Fibroblast of mammary gland (primary cell): ENCODE measurements at places on chromosomes 5 and 9.

- DNase-seq = peak; percentile 87
These were observed 182.8 kb upstream of the SLC27A6 start for GRCh38 chr5:128782446-128782845.

DNA sequence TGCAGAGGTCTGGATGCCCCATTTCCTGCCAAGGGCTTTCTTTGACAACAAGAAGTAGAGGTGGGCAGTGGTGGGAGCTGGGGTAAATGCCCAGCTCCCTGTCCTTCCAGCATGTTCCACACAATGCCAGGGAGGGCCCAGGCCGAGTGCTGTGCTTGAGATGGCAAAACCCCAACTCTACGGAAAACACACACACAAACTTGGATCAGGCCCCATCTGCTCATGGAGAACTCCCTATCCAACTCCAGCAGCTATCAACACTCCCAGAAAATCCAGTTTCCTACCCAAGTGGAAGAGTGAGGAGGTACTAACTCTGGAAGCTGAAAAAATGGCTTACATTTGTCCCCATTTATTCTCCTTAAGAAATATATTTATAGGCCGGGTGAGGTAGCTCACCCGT, 61.1 kb upstream of the FUBP3 start:
- no peak for DNase-seq

- DNase-seq = peak; percentile 98
These were observed 66.0 kb upstream of the KLF9 start for GRCh38 chr9:70480405-70480980.

- no peak for DNase-seq
These were observed 20.3 kb downstream of the MED27 start for GRCh38 chr9:132059361-132059760.

DNA sequence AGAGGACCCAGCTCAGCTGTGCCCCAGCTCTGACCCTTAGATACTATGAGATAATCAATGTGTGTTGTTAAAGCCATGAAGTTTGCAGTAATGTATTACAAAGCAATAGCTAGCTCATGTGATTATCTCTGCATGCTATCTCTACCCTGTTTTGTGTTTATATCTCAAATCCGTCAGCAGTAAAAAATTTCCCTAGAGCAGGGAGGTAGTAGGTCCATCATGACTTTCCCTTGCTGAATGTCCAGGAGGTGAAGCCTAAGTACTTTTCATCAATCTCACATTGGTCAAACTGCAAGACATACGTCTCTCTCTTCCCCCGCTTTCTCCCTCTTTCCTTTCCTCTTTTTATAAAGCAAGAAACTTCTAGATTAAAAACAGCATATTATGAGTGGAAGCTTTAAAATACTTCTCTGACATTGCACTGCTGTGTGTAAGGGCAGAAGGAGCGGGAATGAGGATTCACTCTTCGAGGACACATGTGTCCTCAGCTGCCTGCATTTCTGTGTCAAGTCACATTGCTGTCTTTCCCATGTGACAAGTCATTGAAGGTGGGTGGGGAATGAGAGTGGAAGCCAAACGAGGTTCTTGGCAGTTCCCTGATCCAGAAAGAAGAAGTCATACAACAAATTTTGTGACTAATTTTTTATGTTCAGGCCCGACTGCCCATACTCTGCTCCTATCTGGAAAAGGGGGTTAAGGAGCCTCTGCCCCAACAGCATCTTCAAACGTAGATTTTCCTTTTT, 93.1 kb upstream of the RETREG1 start:
- no peak for DNase-seq

- DNase-seq = peak; percentile 78
These were observed 28.1 kb downstream of the IL33 start for GRCh38 chr9:6243746-6244145.

- peak; percentile 48 for DNase-seq
These were observed 603.8 kb downstream of the TLE4 start for GRCh38 chr9:80175286-80176150.

DNA sequence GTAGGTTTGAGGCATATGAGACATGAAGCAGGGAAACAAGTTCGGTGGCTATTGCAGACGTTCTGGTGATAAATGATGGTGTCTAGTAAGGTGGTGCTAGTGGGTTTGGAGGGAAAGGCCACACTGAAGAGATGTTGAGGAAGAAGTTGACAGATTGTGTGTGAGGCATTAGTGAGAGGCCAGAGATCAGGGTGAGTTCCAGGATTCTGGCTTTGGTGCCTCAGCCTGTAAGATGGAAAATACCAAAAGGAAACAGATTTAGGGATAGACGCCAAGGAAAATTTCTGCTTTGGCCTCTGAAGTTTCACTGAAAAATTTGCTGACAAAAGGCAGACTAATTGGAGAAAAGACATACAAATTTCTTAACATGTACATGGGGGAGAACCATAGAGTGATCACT, 6.4 kb upstream of the PAIP1 start:
- DNase-seq = no peak

DNA sequence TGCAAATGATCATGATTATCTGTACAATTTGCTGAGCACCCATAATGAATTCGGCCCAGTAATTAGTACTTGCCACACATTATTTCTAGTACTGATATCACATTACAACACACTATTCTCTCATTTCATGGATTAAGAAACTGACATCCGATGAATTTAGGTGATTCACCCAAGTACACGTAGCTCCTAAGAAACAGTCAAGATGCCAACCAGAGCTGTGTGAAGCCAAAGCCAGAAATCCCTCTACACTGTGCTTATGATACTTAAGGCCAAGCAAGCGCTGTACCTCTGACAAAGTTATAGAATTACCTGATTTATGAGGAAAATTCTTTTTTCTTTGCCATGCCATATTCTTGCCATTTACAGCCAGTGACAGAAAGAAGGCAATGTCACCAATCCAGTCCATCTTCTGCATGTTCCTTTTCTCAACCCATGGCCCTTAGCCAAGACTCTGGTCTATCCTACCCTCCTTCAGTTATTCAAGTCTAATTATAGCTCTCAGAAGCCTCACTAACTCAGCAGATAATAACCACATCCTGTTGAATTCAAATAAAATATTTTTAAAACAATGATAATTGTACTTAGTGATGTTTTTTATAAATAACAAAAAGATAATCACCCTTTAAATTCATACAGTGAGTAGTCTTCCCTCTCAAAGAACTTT, 74.3 kb upstream of the PTGER4 start:
- peak; percentile 28 for DNase-seq

- no peak for DNase-seq
These were observed 208.0 kb upstream of the TRIM32 start for GRCh38 chr9:116479056-116479544.

DNA sequence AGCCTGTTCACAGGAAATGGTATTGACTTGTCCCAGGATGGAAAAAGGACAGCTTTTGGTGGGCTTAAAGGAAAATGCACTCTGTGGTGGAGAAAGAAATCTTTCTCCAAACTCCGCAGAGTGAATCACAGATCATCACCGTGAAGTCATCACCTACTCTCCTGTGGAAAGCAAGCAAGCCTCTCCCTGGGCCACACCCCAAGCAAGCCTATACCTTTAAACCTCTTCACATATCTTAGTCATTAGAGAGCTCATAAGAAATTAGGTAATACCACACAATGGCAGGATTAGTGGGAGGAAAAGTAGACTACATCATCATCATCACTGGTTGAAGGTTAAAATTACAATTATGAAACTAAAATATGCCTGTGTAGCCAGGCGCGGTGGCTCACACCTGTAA, 23.2 kb downstream of the TLE1 start:
- DNase-seq = no peak

DNA sequence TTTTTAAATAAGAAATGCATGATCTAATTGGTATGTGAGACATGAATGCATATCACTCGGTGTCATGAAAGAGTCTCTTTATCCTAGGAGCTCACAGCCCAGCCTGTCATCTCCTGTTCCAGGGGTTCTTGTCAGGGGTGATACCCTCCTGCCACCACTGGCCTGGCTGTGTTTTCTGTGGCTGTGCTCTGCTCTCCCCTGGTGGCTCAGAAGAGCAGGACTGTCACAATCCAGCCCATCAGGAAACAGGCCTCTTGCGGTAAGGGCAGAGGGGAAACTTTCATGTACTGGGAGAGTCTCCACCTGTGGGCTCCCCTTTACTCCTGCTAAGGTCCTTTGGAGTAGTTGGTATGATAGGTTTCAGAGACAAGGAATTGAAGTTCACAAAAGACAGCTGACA, 240.2 kb upstream of the GLRA1 start:
- no peak for DNase-seq

- peak; percentile 12 for DNase-seq
These were observed 9.2 kb downstream of the POC5 start for GRCh38 chr5:75707911-75708509.

DNA sequence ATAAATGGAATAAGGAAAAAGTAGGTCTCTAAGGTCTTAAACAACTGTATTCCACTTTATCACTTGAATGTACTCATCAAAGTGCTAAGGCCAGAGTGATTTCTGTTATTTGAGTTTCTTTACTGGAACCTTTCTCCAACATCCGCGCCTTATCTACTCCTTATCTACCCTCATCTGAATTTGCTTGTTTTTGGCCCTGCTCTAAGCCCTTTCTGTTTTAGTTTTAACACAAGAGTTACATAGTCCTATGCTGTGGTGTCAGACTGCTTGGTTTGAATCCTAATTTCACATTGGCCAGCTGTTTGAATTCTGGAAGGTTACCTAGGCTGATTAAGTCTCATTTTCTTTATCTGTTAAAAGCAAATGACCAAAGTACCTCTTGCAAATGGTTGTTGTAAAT, 128.3 kb downstream of the PCSK5 start:
- no peak for DNase-seq

DNA sequence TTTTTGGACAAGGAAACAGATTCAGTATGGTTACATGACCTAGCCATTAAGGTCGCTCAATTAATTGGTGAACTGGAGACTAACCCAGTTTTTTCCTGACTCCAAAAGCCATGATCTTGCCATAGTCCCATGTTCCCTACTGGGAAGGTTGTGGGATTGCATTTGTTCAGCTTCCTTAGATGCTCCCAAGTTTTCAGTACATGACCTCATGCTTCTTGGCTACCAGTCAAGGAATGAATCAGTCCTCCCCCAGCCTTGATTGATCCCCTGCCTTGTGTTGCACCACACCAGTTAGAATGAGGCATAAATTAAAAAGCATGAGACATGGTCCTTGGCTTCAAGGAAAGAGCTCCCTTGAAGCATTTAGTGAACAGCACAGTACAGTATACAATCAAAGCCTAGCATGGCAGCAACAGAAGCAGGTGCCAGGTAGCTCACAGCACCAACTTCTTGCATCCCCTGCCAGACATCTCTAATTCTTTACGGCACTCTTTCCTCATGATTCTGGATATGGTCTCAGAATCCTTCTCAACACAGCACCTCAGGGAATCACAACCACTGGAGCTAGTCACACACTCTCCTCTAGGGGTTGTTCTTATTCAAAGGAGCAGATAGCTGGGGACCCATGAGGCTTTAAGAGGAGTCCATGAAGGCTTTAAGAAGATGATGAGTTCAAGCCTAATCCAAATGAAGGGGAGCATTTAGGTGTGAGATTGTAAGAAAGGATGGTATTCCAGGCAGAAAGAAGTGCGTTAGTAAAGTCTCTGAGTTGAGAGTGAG, 295.5 kb upstream of the CLINT1 start:
- DNase-seq = peak; percentile 100

DNA sequence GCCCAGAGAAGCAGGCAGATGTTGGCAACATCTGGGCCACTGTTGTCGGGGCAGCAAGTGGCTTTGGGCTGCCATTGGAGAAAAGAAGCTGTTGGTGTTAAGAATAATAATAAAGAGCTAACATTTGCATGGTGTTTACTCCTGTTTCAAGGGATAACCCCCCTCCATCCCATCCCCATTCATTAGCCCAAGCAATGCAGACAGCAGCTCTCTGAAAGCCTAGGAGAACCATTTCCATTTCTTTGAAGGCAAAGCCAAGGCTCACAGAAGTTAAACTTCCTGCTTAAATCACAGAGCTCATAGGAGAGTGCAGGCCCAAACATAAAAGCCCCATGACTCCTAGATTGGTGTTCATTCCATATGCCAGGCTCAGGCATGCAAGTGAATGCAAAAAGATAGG, 175.4 kb downstream of the ASTN2 start:
- DNase-seq = no peak

- DNase-seq = no peak
These were observed 16.6 kb downstream of the OCLN start for GRCh38 chr5:69509212-69509611.

- peak; percentile 56 for DNase-seq
These were observed 66.0 kb upstream of the PTPRD start for GRCh38 chr9:10678790-10679189.

GRCh38 chr5:139306628-139307379, 13.3 kb downstream of the MATR3 start:
- no peak for DNase-seq

- peak; percentile 99 for DNase-seq
These were observed 14.9 kb upstream of the C5orf63 start for GRCh38 chr5:127088251-127088650.

GRCh38 chr5:60399507-60399906, 300.5 kb downstream of the DEPDC1B start:
- no peak for DNase-seq

DNA sequence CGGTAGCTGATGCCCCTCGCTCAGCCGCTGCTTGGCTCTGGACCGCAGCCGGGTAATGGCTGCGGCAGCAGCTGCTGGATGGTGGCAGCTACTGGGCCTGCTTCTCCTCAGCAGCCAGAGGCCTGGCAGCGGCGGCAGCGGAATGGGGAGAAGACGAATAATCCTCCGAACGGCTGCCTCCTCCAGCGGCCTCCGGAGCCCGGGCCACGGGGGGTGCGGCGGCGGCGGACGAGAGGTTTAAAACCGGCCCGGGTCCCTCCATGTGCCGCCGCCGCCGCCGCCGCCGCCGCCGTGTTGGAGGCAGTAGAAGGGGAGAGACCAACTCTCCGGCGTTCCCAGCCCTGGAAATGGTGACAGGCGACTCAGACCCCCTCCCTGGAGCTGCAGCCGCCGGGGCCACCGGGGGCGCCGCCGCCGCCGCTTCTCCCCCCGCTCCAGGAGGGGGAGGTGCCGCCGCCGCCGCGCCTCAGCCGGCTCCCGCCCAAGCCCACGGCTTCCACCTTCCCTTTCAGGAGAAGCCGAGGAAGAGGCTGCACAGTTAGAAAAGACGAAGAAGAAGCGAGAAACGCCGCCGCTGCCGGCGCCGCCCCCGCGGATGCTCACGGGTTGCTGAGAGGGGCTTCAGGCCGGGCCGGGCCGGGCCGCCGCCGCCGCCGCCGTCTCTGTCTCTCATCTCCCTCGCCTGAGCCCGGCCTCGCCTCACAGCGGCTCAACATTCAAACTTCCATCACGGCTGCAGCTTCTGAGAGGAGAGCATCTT, 118.4 kb upstream of the PRSS3 start:
- DNase-seq = no peak

DNA sequence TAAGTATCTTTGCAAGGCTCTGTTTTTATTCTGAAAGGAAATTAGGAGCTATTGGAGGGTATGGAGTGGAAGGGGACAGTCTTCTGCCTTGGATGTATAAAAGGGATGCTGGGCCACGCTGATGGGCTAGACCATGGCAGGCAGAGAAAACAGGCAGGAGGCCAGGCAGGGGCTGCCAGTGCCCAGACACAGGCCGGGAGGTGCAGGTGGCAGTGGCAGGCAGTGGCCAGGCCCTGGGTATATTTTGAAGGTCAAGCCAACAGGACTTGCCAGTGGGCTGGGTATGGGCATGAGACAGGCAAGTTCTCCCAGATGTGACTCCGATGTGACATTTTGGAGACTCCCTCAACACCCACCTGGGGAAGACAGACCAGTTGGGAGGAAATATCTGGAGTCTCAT, 131.9 kb downstream of the KCNIP1 start:
- no peak for DNase-seq
